D341Med (cell line): ENCODE measurements at places on chromosomes 3 and 15.
A peak's percentile ranks its signal among the peaks of the same experiment; 100 is the strongest.

DNA sequence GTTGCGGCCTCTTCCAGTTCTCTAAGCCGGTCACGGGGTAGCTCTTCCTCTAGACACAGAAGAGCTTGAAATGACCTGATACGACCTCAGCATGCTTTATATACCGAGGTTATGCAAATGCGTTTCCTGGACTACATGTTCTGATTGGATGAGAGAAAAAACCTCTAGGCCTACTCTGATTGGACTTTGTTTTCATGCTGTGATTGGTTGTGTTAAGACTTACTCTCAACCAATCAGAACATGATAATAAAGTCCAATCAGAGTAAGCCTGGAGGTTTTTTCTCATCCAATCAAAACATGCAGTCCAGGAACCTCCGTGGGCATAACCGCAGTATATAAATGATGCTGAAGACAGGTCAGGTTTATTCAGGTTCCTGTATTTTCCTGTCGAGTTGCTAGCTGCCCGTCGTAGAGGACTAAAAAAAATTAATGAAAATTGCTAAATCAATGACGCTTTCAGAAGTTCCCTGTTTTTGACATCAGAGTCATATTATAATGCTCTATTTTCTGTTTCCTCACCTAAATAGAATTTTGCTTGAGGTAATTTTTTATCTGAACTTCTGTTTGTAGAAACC lies 177.4 kb downstream of the POTEB3 start:
- no peak for DNase-seq

DNA sequence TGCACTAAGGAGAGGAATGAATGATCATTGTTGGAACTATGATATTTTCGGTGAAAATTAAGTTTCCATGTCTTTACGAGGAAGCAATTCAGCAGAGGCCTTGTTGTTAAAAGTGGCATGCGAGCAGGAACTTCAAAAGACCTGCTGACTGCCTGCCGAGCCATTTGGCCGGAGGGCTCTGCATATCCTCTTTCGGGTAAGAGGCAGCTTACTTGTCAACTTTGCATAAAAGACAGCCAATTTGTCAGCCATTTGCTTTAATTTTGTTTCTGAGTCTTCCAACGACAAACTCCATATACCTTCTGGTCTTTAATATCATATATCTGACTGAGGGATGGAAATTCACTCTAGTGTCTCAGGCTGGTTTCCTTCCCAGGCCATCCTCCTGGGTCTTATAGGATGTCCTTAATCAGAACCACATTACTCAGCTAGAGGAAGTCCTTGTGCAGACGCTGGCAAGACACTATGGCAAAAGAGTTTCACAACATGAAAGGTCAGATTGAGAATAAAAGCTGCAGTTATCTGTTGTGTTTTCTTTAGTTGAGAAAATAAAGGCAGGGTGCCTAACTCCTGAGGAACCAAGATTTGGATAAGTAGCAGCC lies 128.7 kb upstream of the WNT5A start:
- no peak for DNase-seq

DNA sequence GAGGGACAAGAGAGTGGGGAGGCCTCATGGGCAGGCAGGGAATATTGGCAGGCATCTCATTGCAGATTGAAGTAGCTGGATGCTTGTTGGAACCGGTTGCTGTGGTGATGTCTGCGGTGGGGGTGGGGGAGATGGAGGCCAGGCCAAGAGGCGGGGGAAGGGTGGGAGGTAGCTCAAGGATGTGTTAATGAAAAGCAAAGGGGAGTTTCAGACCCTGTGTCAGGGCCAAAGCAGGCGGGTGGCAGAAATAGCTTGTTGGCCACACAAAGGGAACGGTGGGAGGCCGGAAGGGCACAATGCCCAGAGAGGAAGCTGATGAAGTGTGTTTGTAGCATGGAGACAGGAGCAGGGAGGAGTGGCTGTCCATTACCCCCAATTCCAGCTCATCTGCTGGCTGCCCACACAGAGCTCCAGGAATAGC lies 28.0 kb downstream of the CCDC33 start:
- DNase-seq, result no peak

DNA sequence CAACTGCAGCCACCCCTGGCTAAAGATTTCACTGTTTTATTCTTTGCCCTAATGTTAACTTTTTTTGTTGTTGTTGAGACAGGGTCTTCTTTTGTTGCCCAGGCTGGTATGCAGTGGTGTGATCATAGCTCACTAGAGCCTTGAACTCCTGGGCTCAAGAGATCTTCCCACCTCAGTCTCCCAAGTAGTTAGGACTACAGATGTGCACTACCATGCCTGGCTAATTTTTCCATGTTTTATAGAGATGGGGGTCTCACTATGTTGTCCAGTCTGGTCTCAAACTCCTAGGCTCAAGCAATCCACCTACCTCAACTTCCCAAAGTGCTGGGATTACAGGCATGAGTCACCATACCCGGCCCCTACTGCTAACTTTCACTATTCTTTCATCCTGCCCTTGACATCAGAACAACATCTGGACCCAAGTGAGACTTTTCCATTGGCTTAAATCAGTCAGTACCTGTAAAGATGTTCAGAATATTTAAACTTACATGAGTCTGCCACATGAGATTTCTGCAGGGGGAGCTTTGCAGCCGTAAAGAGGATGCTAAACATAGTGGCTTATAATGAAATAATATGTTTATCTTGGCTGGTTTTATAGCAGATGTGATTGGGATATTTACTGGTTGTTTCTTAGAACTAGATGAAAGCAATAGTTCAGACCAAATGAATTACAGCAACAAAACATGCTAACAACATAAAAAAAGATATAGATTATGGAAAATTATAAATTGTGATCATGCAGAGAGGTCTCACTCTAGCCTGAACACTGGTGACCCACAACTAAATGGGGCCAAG lies 73.6 kb downstream of the HMG20A start:
- DNase-seq, result no peak

DNA sequence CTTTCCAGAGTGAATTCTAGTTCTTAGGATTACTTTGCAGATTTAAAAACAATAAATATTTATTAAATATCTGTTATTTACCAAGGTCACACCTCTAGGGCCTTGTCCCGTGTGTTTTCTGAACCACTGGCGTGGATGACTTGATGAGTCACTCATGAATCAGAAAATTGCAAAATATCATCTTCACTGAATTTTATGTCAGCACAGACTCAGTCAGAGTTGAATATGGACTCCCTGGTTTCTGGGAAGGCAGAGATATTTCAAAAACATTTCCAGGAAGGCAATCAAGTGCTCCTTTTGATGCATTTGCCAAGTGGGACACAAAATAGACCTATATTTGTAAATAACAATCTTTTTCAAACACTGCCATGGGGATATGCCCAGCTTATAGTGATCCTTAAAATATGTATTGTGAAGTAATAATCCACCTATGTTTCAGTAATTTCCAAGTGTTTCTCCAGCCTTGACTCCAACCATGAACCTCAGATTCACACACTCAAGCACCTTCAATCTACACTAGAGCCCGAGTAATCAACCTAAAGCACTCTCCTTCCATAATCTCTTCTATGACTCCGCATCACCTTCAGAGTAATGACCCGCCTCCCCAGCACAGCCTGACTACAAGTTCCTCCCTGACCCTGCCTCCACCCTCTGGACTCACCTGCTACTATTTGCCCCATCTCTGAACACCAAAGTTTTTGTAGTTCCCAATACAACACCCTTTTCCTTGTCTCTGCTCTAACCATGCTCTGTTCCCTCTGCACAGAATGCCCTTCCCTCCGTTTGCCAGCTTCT lies 24.3 kb downstream of the DPH3 start:
- DNase-seq, result no peak

- no peak for DNase-seq
Measured at GRCh38 chr3:166123576-166123975, 286.4 kb upstream of the BCHE start.

DNA sequence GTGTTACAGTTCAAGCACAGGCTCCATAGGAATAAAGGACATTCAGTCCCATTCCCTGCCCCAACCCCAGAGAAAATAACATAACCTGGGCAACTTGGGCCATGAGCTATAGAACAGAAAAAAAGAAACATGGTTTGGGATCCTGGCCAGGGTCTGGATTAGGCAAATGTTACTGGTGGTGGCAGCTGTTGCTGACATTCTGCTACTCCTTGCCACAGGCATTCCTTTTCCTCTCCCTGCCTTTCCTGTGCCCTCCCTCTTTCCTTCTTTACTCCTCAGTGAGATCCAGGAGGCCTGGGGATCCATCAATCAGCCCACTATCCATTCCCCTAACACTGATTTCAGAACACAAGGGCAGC lies 129.1 kb downstream of the NTRK3 start:
- DNase-seq, result no peak

GRCh38 chr3:152073267-152073666 lies 195.5 kb upstream of the MBNL1 start:
- DNase-seq, result no peak

- DNase-seq, result no peak
Measured at GRCh38 chr3:50649451-50649931, 25.2 kb upstream of the DOCK3 start.

GRCh38 chr3:122092460-122093165 lies 37.5 kb downstream of the CD86 start:
- DNase-seq, result peak; percentile 49

GRCh38 chr3:155416500-155417118 lies 123.1 kb upstream of the STRIT1 start:
- DNase-seq, result no peak

GRCh38 chr3:114450008-114450596 lies 156.3 kb downstream of the TIGIT start:
- no peak for DNase-seq

- DNase-seq, result no peak
Measured at GRCh38 chr3:24687671-24688070, 193.0 kb upstream of the THRB start.

GRCh38 chr3:4532535-4533112 lies 39.5 kb downstream of the ITPR1 start:
- no peak for DNase-seq

DNA sequence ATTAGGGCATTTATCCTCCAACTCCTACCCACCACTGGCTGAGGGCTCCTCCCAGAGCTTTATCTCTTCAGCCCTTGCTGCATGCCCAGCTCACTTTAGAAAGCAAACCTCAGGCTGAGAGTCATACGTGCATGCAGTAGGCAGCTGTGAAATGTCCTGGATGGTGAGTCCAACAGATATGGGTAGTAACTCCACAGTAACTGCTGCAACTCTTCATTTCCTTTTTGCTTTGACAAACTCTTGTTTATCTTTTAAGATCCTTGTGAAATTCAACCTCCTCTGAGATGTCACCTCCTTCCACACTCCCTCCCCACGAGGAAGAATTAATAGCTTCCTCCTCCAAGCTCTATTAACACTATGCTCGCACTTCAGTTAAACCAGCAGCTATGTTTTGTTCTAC lies 35.9 kb upstream of the CTNNB1 start:
- DNase-seq, result no peak

GRCh38 chr15:97461226-97461625 lies 499.3 kb upstream of the ARRDC4 start:
- no peak for DNase-seq

- DNase-seq, result no peak
Measured at GRCh38 chr3:40605960-40606359, 81.2 kb downstream of the ZNF621 start.

GRCh38 chr3:116000311-116000710 lies 377.0 kb downstream of the GAP43 start:
- DNase-seq, result no peak

DNA sequence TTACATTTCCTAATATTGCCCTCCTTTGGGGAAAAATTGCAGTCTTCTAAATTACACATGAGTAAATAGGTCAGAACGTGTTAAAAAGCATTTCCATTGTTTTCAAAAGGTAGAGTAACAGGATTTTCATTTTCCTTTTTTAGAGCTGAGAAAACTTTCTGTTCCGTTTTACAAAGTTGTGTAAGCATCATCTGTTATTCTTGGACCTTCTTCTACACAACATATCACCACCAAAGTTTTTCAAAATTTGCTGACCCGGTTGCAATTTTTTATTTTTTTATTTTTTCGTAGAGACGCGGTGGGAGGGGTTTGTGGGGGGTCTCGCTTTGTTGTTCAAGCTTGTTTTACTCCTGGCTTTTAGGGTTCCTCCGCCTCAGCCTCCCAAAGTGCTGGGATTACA lies 1.1 kb downstream of the CCDC39 start:
- DNase-seq, result no peak

DNA sequence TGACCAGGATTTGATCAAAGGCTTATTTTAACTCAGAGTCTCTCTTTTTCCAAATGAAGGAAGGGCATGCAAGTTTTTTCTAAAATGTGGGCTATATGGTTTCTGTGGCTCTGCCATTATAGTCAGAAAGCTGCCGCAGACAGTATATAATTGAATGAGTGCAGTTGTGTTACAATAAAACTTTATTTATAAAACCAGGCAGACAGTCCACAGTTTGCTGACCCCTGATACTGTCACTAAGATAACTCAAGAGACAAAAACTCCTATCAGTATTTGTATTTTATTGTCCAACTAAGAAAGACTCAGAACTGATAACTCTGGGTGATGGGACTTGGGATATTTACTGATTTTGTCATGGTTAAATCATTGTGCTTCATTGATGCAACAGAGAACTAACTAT lies 4.9 kb downstream of the ALDH1A2 start:
- no peak for DNase-seq

DNA sequence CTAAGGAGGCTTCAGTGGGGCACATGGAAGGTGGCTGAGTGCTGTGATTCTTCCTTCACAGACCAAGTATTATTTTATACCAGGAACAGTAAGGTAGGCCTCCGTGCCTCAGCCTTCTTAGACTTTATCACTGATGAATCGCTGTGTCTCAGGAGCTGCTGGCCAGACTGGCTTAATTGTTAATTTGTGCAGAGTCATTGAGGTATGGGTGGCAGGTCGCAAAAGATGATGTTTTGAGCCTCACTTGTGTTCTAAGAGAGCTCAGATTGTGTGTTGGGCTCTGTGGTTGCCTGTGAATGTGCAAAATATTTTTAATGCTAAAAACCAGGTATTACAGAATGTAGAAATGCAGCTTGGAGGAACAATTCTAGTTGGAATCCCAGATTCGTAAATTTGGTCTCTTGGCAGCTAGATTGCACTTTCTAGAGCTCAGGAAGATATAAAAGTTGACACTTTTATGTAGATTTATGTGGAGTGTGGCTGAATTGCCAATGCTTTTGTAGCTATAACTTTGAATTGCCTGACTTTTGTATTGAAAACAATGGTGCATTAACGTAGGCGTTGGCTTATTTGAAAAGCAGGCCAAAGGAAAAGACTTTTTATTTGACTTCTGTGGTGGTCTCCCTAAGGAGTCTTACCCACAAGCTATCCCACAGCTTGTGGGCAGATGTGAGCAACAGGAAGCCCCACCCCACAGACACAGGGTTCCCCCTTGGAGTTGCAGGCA lies 53.4 kb downstream of the LARS2 start:
- no peak for DNase-seq

- peak; percentile 4 for DNase-seq
Measured at GRCh38 chr3:126547721-126548120, 11.0 kb downstream of the C3orf22 start.

GRCh38 chr3:127337001-127337400 lies 49.2 kb upstream of the PRR20G start:
- DNase-seq, result no peak
